ENCODE measurements at places on chromosomes 12 and 14. TPM values are rescaled to one million over a fixed set of nuclear protein-coding genes. Genes with fewer than 3 reads are reported as not detected.

The IL23A gene
- not detected for total RNA-seq

The TMEM30B gene
- total RNA-seq: 0.08 TPM

The KRT83 gene
- not detected for total RNA-seq

The TTLL5 gene
- 17.4 TPM for total RNA-seq

The DCN gene
- total RNA-seq: 961 TPM

The TAS2R20 gene
- 1.9 TPM for total RNA-seq

Measured in smooth muscle cell of the coronary artery (primary cell).